ENCODE measurements at places on chromosomes 2 and 18. TPM values are rescaled to one million over a fixed set of nuclear protein-coding genes. Genes with fewer than 3 reads are reported as not detected.

MAB21L4 gene
- 4.5 TPM for total RNA-seq

INHA gene
- total RNA-seq = not detected

ABCG5 gene
- total RNA-seq = 0.09 TPM

MYO1B gene
- total RNA-seq = 62.1 TPM

RGPD6 gene
- total RNA-seq = 44.8 TPM

QPCT gene
- total RNA-seq = 7.9 TPM

FAM136A gene
- 37.4 TPM for total RNA-seq

RAX gene
- total RNA-seq = not detected

TMEM37 gene
- total RNA-seq = 119 TPM

ITPRID2 gene
- total RNA-seq = 367 TPM

SPDYA gene
- 1.6 TPM for total RNA-seq

TXNDC2 gene
- not detected for total RNA-seq

NCKAP5 gene
- total RNA-seq = 5.8 TPM

STARD6 gene
- total RNA-seq = not detected

KLHL41 gene
- total RNA-seq = not detected

Data from left colon (tissue), 2 donors.